NCI-H446 (cell line): ENCODE measurements at places on chromosomes 5 and 9.
A peak's percentile ranks its signal among the peaks of the same experiment; 100 is the strongest.

DNA sequence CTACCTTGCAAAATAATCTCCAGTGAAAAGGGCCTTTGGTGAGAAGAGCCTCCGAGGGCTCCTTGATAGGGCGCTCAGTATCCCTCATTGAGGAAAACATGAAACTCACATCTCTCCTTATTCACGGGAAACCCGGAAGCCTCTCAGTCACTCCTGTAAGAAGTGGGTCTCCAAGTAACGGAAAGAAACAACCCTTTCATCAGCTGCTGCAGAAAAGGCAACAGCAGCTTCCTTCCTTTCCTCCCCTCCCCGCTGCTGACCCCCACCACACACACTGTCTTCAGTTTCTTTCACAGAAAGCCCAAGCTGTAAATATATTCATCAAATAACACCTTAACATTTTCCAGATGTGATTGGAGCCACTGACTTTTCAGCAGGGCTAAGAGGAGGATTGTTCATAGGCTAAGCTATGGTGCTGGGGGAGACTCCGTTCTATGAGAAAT lies 81.4 kb downstream of the C9orf152 start:
- no peak for DNase-seq

DNA sequence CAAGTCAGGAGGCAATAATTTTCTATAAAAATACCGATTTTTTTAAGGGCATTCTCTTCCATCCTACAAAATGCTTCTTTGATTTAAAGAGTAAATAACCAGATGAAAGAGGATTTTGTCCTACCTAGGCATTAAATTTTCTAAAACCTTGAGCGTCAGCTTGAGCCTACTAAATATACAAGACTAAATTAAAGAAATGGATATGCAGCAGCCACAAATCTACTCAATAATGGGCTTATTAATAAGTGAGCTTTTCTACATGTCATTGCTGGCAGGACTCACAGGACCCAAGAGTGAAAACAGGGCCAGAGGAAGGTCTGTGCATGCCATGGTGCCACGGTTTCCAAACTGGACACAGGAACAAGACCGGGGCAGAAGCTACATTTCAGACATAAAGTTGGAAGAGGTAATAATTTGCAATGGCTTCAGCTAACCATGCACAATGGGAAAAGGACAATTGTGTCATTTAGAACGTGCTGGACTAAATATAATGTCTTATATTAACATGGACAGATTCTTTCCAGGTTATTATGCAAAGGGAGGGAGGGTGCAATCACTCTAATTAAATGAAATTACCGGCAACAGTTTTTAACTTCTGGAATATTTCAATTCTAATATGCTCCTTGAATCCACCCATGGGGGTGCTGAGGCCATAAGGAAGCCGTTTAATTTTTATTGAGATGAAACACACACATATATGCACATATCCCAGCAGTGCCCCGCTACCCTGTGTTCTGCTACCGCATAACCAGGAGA lies 5.2 kb downstream of the WHRN start:
- DNase-seq = no peak

GRCh38 chr9:92954049-92954861 lies 6.9 kb downstream of the FGD3 start:
- no peak for DNase-seq

DNA sequence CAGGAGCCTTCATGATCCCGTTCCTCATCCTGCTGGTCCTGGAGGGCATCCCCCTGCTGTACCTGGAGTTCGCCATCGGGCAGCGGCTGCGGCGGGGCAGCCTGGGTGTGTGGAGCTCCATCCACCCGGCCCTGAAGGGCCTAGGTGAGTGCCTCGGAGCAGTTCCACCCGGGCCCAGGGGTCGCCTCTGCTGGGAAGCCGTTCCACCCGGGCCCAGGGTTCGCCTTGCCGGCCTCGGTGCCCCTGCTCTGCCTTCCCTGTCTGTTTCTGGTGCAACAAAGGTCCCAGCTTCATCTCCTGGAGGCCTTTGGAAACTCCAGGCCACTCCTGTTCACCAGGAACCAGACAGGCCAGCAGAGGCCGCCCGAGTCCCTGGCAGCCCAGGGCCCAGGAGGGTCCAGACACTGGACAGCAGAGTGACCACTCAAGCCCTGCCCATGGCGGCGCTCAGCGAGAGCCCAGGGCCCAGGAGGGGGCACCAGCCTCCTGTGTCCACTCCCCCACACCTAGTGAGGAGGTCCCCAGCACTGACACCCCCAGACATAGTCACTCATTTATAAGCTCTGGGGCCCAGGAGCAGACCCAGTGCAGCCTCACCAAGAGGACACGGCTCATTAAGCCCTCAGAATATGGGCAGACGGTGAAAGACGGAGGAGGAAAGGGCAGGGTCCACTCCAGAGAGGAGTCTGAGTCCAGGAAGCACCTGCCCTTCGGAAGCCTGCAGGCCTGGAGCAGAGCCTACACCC lies 7.5 kb downstream of the SLC6A19 start:
- no peak for DNase-seq

DNA sequence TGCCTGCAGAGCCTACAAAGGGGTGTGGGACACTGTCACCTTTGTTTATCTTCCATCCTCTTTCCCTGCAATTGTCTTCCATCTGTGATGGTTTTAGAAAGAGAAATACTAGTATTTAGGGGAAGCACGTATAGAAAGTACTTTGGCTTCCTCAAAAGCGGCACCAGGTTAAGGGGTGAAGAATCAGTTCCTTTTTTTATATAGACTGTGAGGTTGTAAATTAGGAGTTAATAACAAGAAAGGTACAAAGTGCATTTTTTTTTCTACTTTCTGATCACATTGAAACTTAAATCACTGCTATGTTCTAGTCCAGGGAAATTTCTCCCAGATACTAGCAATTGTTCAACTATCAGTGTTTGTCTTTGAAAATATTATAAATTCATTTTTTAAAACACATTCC lies 219.3 kb downstream of the CEMIP2 start:
- DNase-seq = no peak

DNA sequence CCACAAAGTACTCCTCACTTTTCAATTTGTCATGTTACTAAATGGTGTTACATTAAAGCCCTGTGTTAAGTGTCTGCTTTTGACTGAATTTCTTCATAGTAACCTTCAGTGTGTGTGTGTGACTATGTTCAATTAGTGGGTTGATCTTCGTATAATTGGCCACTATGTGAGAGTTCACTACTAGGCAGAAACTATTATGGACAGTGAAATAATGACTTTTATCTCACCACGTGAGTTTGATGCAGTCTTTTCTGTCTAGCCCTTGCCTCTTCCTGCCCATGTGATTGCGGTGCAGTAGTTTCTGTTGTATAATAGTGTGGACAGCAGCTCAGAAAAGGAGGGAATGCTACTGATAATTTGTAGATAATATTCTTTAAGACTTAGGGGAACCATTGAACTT lies 1.8 kb upstream of the MAML1 start:
- no peak for DNase-seq

DNA sequence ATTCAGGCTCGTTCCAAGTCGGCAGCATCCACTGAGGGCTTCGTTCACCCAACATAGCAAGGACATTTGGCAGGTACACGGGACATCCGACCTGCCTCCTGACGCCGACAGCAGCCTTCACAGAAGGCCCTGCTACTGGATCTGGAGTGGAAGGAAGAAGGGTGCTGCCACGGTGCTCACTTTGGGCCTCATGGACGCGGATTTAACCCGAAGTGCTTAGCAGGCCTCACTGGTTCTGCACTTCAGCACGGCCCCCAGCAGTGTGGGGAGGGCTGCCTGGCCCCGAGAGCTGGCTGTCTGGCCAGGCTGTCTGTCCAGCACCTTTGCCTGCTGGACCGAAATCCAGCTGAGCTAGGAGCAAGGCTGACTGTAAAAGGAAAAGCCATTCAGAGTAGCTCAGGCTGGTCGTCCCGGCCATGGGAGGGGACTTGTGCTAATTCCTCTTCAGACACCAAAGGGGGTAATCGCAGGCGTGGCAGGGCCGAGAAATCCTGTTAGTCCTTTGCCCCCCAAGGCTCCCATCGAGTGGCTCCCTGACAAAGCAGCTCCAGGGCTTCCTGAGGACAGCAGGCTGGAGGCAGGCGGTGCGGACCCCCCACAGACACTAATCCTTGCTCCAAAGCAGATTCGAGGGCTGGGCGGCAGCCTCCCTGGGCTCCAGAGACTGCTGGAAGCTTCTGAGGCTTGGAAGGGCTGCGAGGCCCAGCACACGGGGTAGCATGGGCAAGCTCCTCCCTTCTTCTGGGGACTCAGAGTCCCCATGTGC lies 11.1 kb upstream of the RXRA start:
- DNase-seq = no peak

DNA sequence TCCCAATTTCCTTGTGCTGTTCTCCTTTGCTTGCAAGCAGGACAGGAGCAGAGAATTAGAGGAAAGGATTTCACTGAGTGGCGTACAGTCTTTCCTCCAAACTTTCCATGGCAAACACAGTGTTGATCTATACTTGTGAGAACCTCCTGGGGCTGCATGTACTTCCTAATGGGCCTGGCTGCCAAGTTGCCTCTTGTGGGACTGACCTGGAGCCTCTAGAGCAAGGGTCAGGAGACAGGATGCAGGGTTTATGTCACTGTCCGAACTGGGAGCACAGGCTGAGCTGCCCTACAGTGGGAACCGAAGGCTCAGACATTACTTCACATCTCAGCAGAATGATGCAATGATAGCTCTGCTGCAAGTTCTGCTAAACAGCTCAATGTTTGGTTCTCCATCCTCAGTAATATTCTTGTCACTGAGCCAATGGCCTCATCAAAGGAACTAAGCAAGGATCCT lies 102.3 kb downstream of the ENC1 start:
- no peak for DNase-seq

DNA sequence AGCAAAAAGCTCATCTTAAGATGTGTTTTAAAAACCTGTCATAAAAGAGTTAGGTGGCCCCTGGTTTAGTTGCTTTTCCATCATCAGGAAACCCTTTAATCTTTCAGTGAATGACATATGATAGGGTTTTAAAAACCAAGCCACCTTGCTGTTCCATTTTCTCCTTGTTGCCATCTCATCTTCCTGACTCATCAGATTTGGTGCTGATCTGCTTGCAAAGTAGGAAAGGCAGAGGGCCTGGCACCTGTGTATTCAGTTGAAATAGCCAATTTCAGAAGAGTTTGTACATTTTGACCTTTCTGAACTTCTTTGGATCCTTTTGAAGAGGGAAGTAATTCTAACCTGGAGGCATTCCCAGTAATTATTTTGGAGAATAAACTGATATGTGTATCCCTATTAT lies 272.7 kb downstream of the CD180 start:
- no peak for DNase-seq

DNA sequence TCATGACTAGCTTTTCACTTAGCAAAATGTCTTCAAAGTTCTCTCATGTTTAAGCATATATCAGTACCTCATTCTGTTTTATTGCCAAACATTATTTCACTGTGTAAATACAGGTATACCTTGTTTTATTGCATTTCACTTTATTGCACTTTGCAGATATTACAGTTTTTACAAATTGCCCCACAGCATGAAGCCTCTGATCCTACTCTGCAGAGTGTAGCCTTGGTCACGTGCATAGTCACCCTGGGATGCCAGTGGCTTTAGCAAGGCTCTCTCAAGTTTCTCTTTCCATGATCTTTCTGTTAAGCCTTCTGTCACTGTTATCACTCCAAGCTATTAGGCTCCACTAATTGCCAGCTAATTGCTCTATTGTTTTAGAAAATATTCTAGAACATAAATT lies 182.2 kb upstream of the GRIA1 start:
- DNase-seq = no peak

DNA sequence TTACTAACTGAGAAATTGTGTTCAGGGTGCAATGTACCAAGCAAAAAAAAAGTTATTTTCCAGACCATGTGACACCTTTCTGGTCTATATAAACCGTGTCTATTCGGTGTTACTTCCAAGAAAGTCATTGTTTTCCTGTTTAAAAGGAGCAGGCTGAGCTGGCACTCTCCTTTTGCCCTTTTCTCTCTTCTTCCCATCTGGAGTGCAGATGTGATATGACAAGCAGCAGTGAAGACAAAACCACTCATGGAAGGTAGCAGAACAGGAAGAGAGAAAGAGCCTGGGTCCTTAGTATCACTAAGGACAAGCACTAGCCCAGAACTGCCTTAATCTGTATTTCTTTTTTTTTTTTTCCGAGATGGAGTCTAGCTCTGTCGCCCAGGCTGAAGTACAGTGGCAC lies 25.6 kb downstream of the LYRM7 start:
- no peak for DNase-seq

DNA sequence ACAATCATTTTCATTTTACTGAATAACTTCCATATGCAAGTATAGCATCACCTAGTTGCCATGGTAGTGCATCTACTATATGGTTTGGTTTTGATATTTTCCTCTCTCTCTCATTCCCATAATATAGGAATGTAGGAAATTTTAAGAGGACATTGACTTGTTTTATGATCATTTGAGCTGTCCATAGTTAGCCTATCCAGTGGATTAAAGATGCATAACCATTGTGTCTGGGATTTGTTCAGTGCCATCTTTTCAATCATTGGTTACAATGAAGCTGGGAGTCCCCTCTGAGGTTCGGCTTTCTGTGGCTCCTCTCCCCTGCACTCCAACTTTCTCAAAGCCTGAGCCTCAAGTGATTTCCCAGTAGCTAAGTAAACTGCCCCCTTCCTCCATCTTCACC lies 458.5 kb downstream of the RAB3C start:
- no peak for DNase-seq

- DNase-seq = peak; percentile 60
Measured at GRCh38 chr5:142151436-142152383, 43.1 kb downstream of the NDFIP1 start.

- no peak for DNase-seq
Measured at GRCh38 chr5:174386306-174386705, 338.1 kb upstream of the MSX2 start.

- no peak for DNase-seq
Measured at GRCh38 chr9:128770286-128771030, 1.3 kb downstream of the ZER1 start.

- DNase-seq = no peak
Measured at GRCh38 chr5:134567641-134568336, 42.3 kb downstream of the JADE2 start.

DNA sequence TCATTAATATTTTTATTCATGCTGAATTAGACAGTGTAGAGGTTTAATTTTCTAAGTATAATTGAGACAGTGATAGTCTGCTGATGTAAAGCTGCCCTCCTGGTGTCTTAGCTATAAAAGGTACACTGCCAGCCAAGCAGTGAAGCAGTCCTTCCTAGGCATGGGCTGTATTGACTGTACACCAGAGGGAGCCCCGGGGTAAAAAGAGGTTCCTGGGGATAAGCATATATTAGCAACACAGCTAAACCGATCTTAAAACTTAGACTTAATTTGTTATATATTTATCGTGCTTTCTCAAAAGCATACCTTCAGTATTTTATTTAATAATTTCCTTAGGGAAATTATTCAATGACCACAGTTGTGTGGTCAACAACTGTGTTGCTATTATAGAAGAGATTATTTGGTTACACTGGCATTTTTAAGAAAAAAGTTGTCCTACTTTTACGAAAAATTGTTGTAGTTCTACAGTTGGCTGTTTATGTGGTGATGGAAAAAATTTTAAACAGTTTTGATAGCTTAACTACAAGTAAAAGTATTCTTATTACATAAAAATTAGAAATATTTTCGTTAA lies 68.8 kb downstream of the ELL2 start:
- no peak for DNase-seq

DNA sequence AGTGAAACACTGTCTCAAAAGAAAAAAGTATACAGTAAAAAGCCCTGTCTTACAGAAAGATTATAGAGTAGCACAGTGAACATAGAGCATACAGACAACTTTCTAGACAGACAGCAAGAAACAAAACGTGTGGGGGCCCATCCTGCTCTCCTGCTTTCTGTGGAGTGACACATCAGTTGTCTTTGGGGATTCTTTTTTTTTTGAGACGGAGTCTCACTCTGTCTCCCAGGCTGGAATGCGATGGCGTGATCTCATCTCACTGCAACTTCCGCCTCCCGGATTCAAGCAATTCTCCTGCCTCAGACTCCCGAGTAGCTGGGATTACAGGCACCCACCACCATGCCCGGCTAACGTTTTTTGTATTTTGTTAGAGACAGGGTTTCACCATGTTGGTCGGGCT lies 14.9 kb downstream of the CDHR2 start:
- no peak for DNase-seq
